ENCODE measurements at places on chromosomes 4 and X.

- no peak for DNase-seq
These were observed 10.4 kb downstream of the SLC9B1 start for GRCh38 chr4:103008875-103009729.

GRCh38 chr4:48149827-48150370 lies 15.8 kb upstream of the TXK start:
- DNase-seq, result no peak

- DNase-seq, result no peak
These were observed 122.5 kb downstream of the NFKB1 start for GRCh38 chr4:102623622-102624021.

DNA sequence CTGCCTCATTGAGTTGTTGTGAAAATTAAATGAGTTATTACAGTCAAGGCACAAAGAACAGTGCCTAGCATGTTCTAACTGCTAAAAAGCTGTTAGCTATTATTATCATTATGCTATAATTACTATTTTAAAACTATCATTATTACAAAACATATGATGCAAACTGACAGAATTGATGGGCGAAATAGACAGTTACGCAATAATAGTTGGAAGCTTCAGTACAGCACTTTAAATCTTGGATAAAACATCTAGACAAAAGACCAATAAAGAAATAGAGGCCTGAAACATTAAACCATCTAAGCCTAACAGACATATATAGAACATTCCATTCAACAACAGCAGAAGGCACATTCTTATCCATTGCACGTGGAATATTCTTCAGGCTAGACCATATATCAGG lies 73.0 kb downstream of the TAB3 start:
- no peak for DNase-seq

- peak; percentile 65 for DNase-seq
These were observed 23.4 kb downstream of the CCNI start for GRCh38 chr4:77052352-77052751.

DNA sequence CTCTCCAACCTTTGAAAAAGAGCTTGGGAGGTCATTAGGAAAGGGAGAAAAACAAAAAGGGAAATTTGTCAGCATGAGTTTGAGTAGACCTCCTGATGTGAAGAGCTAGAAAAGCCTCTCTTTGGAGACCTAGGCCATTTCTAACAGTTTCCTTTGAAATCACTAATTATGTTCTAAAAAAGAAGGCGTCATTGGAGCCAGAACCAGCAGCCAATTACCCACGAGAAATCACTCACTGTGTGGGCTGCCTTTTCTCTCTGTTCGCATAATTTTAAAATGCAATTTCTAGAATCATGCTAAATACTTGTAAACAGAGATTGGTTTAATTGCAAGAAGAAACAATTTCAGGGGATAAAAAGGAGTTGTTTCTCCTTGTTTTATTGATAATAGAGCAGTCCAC lies 246.3 kb upstream of the GATB start:
- DNase-seq, result no peak

- DNase-seq, result no peak
These were observed 25.5 kb downstream of the ARHGAP36 start for GRCh38 chrX:131083510-131084142.

DNA sequence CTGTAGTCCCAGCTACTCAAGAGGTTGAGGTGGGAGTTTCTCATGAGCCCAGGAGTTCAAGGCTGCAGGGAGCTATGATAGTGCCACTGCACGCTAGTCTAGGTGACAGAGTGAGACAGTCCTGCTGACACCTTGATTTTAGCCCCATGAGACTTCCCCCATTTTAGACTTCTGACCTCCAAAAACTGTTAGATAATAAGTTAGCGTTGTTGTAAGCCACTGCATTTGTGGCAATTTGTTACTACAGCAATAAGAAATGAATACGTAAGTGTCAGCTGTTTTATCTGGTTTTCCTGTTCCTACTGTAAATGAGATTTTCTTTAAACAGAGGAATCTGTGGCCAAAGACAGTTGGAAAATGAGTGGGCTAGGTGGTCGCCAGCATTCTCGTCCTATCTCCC lies 83.9 kb downstream of the ARHGAP10 start:
- DNase-seq, result no peak
